ENCODE measurements at places on chromosomes 16 and 17. TPM values are rescaled to one million over a fixed set of nuclear protein-coding genes. Genes with fewer than 3 reads are reported as not detected.

The PRSS27 gene
- total RNA-seq = 0.72 TPM

The HYDIN gene
- not detected for total RNA-seq

The KRT33A gene
- not detected for total RNA-seq

The ZP2 gene
- total RNA-seq = not detected

The FAM117A gene
- 41.5 TPM for total RNA-seq

The KRTAP9-3 gene
- total RNA-seq = not detected

- DNase-seq = no peak
- no peak overlapping the region for H3K4me3 ChIP-seq
- no peaks in the 10 kb centered on the region for H3K27me3 ChIP-seq
- H3K27ac ChIP-seq = no peak overlapping the region
Measured at GRCh38 chr17:79479876-79480275, 131.0 kb downstream of the RBFOX3 start.

- no peak overlapping the region for H3K4me3 ChIP-seq
- H3K27ac ChIP-seq = no peak overlapping the region
- H3K36me3 ChIP-seq = no peaks in the 10 kb centered on the region
- peaks cover 12% of the 10 kb centered on the region for H3K4me1 ChIP-seq
Measured at GRCh38 chr17:82835766-82836512, 3.9 kb downstream of the ZNF750 start.

GRCh38 chr17:48624544-48625494 is 1.3 kb downstream of the HOXB9 start:
- H3K4me1 ChIP-seq = peaks cover 11% of the 10 kb centered on the region
- peaks cover 33% of the 10 kb centered on the region for H3K27me3 ChIP-seq
- H3K27ac ChIP-seq = no peak overlapping the region
- peak; percentile 74 for DNase-seq

- H3K27me3 ChIP-seq = no peaks in the 10 kb centered on the region
- H3K36me3 ChIP-seq = no peaks in the 10 kb centered on the region
- no peak overlapping the region for H3K4me3 ChIP-seq
- H3K27ac ChIP-seq = no peak overlapping the region
- no peak for DNase-seq
- no peaks in the 10 kb centered on the region for H3K4me1 ChIP-seq
Measured at GRCh38 chr17:71004413-71004812, 835.1 kb downstream of the KCNJ2 start.

DNA sequence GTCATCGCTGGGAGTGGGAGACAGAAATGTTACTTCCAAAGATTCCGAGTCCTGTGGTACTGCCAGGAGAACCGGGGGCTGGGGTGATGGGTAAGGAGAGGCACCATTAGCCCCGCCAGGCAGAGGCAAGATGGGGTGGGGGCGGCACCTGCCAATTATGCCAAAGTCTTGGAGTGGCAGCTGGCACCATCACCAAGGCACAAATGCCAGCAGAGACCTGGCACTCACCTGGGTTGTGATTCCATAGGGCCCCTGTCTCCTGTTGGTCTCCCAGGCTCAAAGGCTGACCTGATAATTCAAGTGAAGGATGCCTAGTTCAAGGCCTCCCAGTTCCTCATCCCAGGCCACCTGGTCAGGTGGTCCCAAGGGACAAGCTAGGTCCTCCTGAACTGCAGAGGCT is 7.6 kb downstream of the NXPH3 start:
- H3K4me3 ChIP-seq = no peak overlapping the region
- no peaks in the 10 kb centered on the region for H3K27me3 ChIP-seq
- H3K36me3 ChIP-seq = no peaks in the 10 kb centered on the region

DNA sequence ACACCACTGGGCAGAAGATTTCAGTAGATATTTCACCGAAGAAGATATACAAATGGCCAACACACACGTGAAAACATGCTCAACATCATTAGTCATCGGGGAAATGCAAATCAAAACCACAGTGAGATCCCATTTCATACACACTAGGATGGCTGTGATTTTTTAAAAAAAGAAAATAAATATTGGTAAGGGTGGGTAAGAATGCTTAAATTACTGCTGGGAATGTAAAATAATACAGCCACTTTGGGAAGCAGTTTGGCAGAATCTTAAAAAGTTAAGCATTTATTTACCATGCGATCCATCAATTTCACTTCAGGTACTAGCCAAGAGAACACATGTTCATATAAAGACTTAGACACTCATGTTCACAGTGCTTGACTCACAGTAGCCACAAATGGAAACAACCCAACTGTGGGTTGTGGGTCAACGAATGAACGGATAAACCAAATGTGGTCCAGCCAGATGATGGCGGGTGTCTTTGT is 6.5 kb upstream of the C16orf74 start:
- H3K4me3 ChIP-seq = no peak overlapping the region
- no peak overlapping the region for H3K27ac ChIP-seq
- no peaks in the 10 kb centered on the region for H3K27me3 ChIP-seq
- DNase-seq = no peak
- no peaks in the 10 kb centered on the region for H3K36me3 ChIP-seq

DNA sequence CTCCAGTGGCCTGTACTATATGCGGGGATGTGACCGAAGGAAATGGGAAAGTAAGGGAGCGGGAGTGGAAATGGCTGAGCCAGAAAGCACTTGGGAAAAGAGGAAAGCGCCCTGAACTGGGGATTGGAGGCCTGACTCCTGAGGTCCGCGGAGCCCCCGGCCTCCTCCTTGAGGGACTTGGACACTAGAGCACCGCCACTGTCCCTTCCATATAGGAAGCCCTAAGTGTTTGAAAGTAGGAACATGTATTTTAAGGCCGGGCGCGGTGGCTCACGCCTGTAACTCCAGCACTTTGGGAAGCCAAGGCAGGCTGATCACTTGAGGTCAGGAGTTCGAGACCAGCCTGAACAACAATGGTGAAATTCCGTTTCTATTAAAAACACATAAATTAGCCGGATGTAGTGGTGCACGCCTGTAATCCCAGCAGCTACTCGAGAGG is 530 bp upstream of the ZDHHC7 start:
- peaks cover 33% of the 10 kb centered on the region for H3K4me1 ChIP-seq
- no peaks in the 10 kb centered on the region for H3K36me3 ChIP-seq

GRCh38 chr17:64547319-64547718 is 40.5 kb downstream of the CEP95 start:
- H3K4me1 ChIP-seq = no peaks in the 10 kb centered on the region
- H3K27me3 ChIP-seq = no peaks in the 10 kb centered on the region
- H3K36me3 ChIP-seq = no peaks in the 10 kb centered on the region
- H3K4me3 ChIP-seq = no peak overlapping the region
- DNase-seq = no peak

GRCh38 chr16:65481956-65482355 is 360.1 kb upstream of the CDH11 start:
- no peak for DNase-seq
- no peaks in the 10 kb centered on the region for H3K36me3 ChIP-seq
- H3K4me1 ChIP-seq = no peaks in the 10 kb centered on the region
- H3K27me3 ChIP-seq = no peaks in the 10 kb centered on the region

- H3K4me1 ChIP-seq = no peaks in the 10 kb centered on the region
- no peak for DNase-seq
- no peak overlapping the region for H3K27ac ChIP-seq
- H3K27me3 ChIP-seq = no peaks in the 10 kb centered on the region
- no peaks in the 10 kb centered on the region for H3K36me3 ChIP-seq
Measured at GRCh38 chr16:1062895-1063294, 9.7 kb upstream of the SSTR5 start.

GRCh38 chr17:77476006-77476405 is 335.2 kb downstream of the SEC14L1 start:
- peaks cover 47% of the 10 kb centered on the region for H3K4me1 ChIP-seq
- H3K27me3 ChIP-seq = no peaks in the 10 kb centered on the region
- H3K4me3 ChIP-seq = no peak overlapping the region
- peaks cover 1% of the 10 kb centered on the region for H3K36me3 ChIP-seq
- H3K27ac ChIP-seq = peak overlapping the region; percentile 27
- no peak for DNase-seq

GRCh38 chr16:68781784-68782183 is 44.7 kb downstream of the CDH1 start:
- H3K36me3 ChIP-seq = peaks cover 9% of the 10 kb centered on the region
- H3K4me1 ChIP-seq = peaks cover 36% of the 10 kb centered on the region
- no peak overlapping the region for H3K4me3 ChIP-seq
- no peaks in the 10 kb centered on the region for H3K27me3 ChIP-seq

DNA sequence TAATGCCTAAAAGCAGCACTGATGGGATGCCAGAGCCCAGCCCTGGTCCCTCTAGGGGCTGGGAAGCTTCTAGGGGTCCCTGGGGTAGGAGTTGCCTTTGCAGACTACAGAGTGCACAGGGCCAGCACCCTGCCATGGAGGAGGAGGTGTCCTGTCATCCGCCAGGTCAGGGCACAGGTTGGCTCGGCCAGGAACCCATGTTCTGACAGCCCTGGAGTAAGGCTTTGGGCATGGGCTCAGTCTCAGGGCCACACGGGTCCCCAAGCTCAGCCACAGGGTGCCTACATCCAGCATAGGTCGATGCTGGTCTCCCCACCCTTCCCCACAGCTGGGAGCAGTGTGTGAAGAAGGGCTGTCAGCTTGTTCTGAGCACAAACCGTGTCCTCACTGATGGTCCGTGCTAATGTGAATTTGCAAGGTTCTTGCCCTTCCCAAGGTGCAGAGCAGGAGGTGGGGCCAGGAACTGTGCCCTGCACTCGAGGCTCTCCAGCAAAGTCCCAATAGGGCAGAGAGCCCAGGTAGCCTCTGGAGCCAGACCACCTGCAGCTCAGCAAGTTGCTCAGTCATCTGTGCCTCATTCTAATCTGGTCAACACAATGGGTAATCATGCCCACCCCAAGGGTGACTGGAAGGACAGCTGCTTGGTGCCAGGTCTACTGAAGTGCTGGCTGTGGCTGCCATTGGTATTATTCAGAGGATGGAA is 72.8 kb downstream of the AMFR start:
- H3K4me3 ChIP-seq = no peak overlapping the region
- no peaks in the 10 kb centered on the region for H3K27me3 ChIP-seq
- peaks cover 9% of the 10 kb centered on the region for H3K4me1 ChIP-seq
- no peak overlapping the region for H3K27ac ChIP-seq
- DNase-seq = no peak

DNA sequence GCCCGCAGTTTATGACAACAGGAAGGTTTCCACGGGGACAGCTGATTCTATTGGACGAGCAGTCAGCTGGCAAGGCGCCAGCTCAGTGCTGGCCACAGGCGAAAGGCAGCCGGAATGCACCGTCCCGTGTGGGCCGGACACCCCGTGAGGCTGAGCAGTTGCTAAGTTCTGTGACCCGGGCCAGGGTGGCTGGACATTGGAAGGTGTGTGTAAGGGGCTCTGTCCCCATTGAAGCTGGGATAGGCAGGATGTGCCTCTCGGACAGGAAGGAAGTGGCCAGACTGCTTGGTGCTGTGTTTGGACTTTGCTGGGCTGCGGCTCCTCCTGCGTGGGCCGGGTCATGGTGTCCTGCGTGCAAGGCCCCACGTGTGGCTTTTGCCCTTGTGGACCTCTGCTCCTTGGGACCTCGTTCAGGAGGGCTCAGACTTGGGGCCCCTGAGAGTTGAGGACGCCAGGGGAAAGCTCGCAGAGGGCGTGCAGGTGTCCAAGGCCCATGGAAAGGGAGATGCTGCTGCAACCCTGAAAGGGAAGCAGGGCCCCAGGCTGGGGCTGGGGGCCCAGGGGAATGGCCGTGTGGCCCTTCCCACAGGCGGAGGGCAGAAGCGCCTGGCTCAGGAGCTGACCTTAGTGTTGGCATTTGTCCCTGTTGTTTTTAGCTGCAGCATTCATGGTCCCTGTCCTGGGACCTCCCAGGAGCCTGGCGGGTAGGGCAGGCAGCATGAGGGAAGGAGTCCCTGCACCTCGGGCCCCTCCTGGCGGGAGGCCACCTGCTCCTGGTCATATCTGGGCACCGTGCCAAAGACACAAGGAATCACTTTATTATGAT is 10.0 kb downstream of the BAIAP2 start:
- H3K27ac ChIP-seq = peak overlapping the region; percentile 97
- no peaks in the 10 kb centered on the region for H3K27me3 ChIP-seq

DNA sequence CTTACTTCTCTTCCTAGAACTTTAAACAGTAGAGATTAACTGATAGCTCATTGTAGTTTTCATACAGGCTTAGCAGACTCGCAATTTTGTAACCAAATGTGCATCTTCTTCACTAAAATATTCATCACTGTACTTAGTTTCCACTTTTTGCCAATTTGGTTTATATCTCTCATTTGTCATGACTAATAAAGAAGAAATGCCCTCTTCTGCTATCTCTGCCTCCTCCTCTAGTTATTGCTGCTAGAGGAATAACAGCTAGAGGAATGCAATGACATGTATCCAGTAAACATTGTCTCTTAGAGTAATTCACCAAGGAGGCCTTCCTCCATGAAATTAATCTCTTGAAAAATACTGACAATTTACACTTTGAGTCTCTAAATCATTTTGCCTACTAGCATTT is 115.5 kb upstream of the COX10 start:
- H3K4me3 ChIP-seq = no peak overlapping the region
- H3K36me3 ChIP-seq = no peaks in the 10 kb centered on the region
- no peak overlapping the region for H3K27ac ChIP-seq

DNA sequence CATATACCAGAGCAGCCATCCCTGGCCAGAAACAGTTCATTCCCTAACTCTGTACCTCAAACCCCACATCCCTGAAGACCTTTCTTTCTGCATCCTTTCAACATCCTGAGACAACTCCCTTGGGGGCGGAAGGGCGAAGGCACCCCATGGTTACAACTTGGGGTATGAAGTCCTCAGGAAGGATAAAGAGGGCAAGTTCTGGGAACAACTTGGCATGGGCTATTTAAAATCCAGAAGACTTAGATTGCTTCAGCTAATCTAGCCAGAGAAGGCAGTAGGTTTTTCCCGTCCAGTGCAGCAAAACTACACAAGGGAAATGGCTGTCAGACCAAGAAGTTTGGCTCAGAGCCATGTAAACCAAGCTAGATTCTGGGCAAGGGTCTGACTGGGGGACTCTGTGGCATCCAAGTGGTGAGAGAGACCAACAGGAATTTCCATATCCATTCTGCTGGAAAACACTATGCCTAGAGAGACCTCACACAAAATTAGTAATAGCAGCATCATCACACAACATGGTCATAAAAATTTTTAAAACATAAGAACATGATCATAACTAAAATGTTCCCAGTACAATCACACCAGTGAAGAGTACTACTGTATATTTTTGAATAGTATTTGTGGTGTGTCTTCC is 113.2 kb downstream of the CDYL2 start:
- H3K4me1 ChIP-seq = no peaks in the 10 kb centered on the region
- no peak overlapping the region for H3K4me3 ChIP-seq
- no peak overlapping the region for H3K27ac ChIP-seq

DNA sequence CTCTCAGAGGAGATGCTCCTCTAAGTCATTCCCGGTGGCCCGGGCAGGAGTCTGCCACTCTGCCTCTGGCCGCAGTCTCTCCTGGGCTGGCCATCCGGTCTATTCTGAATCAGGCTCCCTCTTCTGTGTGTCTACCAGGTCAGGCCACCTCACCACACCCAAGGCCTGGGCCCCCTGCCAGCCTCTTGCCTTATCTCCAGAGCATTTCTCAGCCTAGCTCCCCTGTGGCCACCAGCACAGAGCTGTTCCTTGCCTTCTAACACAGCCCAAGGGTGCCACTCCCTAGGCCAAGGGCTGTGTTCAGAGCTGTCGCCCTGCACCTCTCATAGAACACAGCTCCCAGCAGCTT is 55.3 kb downstream of the MYO18A start:
- no peak for DNase-seq
- H3K4me1 ChIP-seq = no peaks in the 10 kb centered on the region
- H3K4me3 ChIP-seq = no peak overlapping the region
- H3K27me3 ChIP-seq = no peaks in the 10 kb centered on the region

GRCh38 chr17:27379888-27380533 is 76.2 kb upstream of the KSR1 start:
- DNase-seq = no peak
- H3K27me3 ChIP-seq = no peaks in the 10 kb centered on the region
- no peak overlapping the region for H3K4me3 ChIP-seq

- no peaks in the 10 kb centered on the region for H3K36me3 ChIP-seq
- H3K4me1 ChIP-seq = peaks cover 10% of the 10 kb centered on the region
- no peaks in the 10 kb centered on the region for H3K27me3 ChIP-seq
- DNase-seq = no peak
Measured at GRCh38 chr16:67474551-67475455, 6.2 kb downstream of the ATP6V0D1 start.

- DNase-seq = no peak
- no peak overlapping the region for H3K27ac ChIP-seq
- peak overlapping the region; percentile 30 for H3K4me3 ChIP-seq
Measured at GRCh38 chr17:38419508-38419981, 8.7 kb upstream of the ARHGAP23 start.

Data from Caco-2 (cell line).